SK-N-MC (cell line): ENCODE measurements at places on chromosomes 3 and 15.

- DNase-seq = peak; percentile 8
Observed at GRCh38 chr3:25692341-25692740, 27.6 kb upstream of the TOP2B start.

- no peak for DNase-seq
Observed at GRCh38 chr15:98977441-98977840, 30.2 kb downstream of the PGPEP1L start.

DNA sequence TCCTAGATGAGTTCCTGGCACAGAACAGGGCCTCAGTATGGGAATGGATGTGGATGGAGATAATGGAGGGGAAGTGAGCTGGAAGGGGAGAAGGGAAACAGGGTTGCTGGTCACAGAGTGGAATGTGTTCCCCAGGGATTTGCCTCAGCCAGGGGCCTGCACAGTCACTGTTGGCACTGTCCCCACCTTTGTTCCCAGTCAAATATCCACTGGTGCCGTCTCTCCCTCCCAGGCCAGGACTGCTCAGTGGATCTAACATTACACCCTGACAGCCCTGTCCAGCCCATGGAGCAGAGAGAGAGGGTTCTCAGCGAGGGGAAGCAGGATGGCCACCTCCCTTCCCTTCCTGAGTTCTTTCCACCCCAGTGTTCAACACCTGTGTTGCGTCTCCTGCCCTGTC lies 1.5 kb upstream of the PPP1R2 start:
- no peak for DNase-seq

GRCh38 chr3:18445401-18446148 lies 20.4 kb upstream of the SATB1 start:
- no peak for DNase-seq

DNA sequence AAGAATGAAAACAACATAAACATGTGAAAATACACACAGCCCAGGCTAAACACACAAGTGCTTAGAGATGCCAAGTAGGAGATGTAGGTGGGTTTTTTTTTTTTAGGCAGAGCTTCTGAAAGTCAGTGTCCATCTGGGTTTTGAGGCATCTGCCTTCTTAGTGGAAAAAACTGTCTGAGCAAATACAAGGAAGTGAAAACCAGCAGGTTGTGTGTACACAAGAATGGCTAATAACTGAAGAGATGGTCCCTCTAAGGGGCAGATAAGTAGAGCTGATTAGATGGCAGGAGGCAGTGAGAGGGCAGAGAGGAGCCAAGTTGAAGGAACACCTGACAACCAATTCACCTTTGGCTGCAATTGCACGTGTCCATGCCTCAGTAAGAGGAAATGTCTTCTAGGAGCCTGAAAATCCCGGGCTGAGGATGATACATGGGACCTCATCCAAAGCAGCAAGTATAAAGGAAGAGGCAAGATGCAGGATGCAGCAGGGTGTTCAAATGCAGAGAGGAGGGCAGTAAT lies 34.9 kb downstream of the CYP19A1 start:
- no peak for DNase-seq

GRCh38 chr3:120182613-120183511 lies 88.6 kb upstream of the GSK3B start:
- no peak for DNase-seq

DNA sequence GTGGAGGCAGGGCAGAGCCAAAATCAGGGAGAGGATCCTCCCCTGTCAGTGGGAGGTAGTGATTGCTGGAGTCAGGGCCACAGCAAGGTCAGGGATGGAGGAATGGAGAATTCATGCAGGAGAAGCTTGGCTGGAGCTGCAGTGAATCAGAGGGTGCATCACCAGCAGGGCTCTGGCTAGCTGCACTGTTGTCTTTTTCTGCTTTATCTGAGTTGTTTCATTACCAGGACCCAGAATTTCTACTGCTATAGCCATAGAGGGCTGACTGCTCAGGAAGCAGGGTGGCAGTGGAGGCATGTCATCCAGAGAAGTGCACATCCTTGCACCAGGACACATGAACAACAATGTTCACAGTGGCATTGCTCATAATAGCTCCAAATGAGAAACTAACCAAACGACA lies 113.5 kb upstream of the GALNT15 start:
- no peak for DNase-seq

- DNase-seq = no peak
Observed at GRCh38 chr3:179961071-179961702, 75.5 kb downstream of the PEX5L start.

DNA sequence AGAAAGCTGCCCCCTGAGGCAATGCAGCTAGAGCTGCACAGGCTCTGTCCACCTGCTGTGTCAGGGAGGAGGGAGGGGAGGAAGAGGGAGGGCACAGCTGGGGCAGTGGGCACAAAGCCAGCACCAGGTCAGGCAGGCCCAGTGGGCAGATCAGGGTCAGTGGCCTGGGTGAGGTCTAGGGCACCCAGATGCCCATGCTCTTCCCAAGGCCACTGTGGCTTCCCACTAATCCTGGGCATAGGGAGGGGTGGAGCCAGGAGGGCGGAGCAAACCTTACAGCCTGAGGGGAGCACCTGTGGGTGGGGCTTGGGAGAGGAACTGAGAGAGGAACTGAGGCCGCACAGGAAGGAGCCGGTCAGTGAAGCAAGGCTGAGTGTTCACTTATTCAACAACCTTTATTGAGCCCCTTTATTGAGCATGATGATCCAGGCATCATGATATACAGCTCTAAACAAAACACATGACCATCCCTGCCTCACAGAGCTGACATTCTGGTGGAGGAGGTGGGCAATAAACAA lies 55.0 kb downstream of the RHCG start:
- no peak for DNase-seq

GRCh38 chr3:94612631-94613030 lies 549.8 kb downstream of the NSUN3 start:
- DNase-seq = no peak

DNA sequence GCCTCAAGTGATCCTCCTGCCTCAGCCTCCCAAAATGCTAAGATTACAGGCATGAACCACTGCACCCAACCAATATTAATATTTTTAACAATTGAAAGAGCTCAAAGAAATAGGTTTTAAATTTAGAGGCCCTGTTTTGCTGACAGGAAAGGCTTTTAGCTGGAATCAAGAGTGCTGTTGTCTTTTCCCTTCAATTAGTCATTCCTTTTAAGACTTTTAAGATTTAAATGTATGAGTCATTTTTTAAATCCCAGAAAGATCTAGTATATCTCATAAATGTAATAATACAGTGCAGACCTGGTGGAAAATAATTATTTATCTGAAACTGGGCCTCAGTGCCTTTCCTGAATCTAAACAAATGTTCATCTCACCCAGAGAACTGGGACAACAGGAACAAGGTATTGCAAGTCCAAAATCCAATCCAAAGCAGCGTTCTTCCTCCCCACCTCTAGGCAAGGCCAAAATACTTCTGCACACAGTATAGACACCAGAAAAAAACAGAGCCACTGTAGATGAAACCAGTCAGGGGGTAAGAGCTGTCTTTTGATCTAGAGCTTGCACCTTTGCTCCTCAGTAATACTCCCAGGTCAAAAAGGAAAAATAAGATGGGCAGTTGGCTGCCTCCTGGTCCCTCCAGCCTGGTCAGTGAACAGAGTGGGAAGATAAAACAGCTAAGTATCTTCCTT lies 14.4 kb downstream of the AGTR1 start:
- no peak for DNase-seq

DNA sequence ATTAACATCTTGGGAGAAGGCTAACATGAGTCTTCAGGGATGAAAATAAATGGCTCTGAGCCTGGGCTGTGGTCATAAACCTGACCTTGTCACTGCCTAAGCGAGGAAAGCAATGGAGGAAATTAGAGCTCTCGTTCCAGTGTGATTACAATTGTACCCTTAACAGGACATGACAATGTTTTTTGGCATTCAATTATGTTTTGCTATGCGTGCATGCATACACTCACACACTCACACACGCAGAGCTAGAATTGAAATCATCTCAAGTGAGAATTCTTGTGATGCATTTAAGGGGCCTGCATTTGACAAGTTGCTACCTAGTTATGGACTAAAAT lies 24.1 kb downstream of the ZNF80 start:
- no peak for DNase-seq

DNA sequence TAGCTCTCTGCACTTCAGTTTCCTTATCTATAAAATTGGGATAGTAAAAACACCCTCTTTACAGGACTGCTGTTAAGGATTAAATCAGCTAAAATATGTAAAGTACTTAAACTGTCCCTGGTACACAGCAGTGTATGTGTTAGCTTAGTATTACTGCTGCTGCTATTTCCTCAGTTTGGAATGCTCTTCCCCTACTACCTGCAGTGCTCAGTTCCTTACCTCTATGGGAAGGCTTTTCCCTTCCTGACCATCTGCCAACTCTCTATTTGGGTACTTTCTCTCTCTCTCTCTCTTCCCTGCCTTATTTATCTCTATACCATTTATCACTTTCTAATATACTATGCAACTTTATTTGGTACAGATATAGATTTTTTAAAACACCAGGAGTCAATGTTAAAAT lies 26.5 kb downstream of the KPNA4 start:
- DNase-seq = no peak

- DNase-seq = no peak
Observed at GRCh38 chr3:157465741-157466140, 29.1 kb downstream of the PTX3 start.

- DNase-seq = no peak
Observed at GRCh38 chr3:152375546-152375945, 106.8 kb downstream of the MBNL1 start.

DNA sequence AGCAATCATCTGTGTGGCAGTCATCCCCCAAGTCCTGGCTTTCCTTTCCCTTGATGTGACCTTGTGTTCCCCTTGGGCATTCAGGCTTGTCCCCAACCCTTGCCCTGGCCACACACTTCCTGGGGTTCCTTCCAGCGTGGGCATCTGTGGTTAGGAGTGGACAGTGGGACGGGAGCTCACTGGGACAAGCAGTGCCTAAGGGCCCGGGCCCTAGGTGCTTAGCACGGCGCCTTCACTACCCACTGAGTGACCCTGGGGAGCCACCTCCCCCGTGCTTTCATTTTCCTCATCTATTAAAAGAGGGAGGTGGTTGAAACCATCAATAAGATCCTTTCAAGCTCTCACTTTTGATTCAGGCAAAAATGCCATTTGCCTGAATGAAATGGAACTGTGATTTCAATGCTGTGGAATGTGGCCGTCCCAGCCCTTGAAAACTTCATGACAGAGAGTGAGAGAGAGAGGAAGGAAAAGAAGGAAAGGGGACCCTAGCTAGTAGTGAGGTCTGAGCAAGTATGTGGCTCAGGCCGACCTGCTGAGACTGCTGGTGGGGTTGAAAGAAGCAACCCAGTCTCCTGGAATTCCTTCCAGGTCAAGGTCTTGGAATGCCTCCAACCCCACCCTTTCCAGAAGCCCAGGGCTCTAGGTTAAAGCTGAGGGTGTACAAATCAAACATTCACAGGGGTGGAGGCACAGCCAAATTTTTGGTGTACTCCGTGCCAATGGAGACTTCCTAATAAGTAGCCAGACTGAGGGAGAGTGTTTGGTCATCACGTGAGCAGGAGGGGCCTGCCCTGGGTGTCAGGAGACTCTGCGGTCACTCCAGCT lies 302.9 kb downstream of the TLE3 start:
- no peak for DNase-seq

- DNase-seq = no peak
Observed at GRCh38 chr15:83918011-83918410, 264.1 kb downstream of the ADAMTSL3 start.

GRCh38 chr3:4906107-4906621 lies 73.1 kb upstream of the BHLHE40 start:
- DNase-seq = peak; percentile 24

DNA sequence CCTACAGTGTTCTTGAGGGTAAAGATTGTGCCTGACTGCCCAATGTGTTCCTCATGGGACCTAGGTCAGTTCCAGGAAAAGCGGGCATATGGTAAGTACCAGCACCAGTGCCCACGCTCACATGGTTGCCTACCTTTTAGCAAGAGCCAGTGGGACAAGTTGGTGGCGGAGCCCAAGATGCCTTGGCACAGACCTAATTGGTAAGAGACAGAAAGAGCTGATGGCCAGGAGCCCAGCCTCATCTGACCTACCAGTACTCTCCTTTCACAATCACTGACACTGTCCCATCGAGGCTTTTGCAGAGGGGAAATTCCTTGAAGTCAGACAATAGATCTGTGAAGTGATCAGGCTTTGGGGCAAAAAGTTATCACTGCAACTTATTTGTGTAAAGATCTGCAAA lies 98.4 kb upstream of the BCL6 start:
- no peak for DNase-seq

- no peak for DNase-seq
Observed at GRCh38 chr3:167863811-167864551, 128.5 kb downstream of the SERPINI1 start.

DNA sequence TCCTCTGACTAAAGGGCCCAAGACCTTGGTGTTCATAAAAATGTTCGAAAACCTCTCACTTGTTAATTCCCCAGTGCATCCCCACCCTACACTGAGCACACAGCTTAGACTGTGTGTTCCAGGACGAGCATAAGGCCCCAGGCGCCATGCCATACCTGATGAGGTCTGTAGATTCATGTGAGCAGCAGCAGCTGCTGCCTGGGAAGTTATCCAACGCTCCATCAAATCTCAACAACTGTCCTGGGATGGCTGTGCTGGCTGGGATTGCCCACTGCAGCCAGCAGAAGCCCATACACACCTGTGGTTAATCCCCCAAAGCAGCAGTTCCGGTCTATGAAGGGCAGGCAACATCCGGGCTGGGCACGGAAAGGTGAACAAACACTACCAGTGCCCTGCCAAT lies 391.2 kb downstream of the IL20RB start:
- DNase-seq = no peak

GRCh38 chr15:42033214-42033873 lies 12.5 kb upstream of the PLA2G4E start:
- no peak for DNase-seq

DNA sequence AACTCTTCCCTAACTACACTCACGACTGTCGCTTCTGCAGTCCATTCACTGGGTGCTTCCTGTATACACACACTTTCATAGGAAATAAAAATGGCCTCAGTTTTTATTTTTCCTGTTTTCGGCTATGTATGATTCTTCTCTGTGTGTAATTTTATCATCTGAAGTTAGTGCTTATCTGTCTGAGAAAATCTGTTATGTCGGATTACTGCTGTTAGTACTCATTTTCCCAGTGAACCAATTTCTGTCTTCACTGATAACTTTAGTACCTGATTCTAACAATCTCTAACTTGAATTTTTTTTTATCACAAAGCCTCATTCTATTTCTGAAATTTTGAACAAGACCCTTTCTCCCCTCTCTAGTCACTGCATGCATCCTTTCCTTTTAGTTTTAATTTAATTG lies 20.9 kb downstream of the RAB5A start:
- no peak for DNase-seq

DNA sequence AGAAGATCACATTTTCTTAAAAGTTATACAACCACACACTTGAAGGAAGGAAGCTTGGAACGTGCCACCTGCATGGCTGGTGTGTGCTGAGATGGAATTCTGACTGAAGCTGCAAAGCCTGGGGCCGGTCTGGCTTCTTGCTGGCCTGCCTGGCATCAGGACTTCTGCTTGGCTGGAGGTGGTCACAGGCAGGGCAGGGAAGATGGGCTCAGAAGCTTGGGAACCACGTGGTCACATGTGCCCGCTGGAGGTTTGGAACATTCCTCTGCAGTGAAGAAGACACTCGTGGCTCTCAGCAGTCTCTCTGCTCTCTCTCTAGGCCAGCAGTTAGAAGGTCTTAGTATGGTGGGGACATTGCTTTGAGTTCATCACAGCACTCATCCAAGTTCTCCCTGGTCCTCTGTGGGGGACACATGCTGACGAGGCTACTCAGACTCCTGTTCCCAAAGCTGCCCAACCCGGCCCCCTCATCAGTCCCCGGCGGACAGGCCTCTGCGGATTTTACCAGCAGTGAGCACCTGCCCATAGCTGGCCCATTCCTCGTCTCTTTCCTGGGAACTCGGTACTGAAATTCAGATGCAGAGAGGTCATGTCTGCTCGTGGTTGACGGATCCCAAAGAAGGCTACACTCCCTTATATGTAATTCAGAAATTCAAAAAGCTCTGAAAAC lies 229.0 kb downstream of the ADAMTS17 start:
- no peak for DNase-seq
